Activated gamma-delta T cell treated with Interleukin-2 at 50 U/mL for 16 hours (primary cell): ENCODE measurements at places on chromosomes 3 and 15.

GRCh38 chr15:88810446-88810845, 7.2 kb downstream of the ACAN start:
- no peak for DNase-seq

- DNase-seq = no peak
Measured at GRCh38 chr3:115087512-115087911, 59.6 kb downstream of the ZBTB20 start.

- no peak for DNase-seq
Measured at GRCh38 chr3:64686446-64686908, 1.3 kb downstream of the ADAMTS9 start.

- no peak for DNase-seq
Measured at GRCh38 chr3:150345021-150345538, 63.0 kb upstream of the TSC22D2 start.

DNA sequence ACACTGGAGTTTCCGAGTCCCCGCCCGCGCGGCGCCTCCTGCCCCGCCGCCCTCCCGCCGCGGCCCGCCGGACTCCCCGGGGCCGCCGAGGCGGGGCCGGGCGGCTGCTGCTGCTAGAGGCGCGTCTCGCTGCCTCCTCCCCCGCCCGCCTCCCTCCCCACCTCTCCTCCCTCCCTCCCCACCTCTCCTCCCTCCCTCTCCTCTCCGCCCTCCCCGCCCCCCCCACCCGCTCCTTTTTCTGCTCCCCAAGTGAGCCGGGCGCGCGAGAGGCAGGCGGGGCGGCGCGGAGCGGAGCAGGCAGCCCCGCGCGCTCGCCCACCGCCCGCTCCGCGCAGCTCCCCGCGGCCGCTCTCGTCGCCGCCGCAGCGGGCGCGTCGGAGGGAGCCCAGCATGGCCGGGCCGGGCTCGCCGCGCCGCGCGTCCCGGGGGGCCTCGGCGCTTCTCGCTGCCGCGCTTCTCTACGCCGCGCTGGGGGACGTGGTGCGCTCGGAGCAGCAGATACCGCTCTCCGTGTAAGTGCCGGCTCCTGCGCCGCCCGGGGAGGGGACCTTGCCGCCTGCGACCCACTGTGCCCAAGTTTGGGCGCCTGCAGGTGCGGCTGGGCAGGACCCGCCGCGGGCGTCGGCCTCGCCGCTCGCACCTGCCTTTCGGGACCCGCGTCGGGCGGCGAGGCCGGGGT, at the start of gene CACNA2D3:
Gene CACNA2D3, plus strand, starts transcription at position 229 of the 679 bp plus-strand sequence.
- DNase-seq = no peak

- no peak for DNase-seq
Measured at GRCh38 chr15:39127151-39127790, 453.6 kb upstream of the THBS1 start.
